Fibroblast of villous mesenchyme (primary cell): ENCODE measurements at places on chromosomes 3 and 15.

- no peak for DNase-seq
Measured at GRCh38 chr15:69496001-69496400, 43.4 kb downstream of the RPLP1 start.

- peak; percentile 24 for DNase-seq
Measured at GRCh38 chr3:114449271-114450007, 155.6 kb downstream of the TIGIT start.

DNA sequence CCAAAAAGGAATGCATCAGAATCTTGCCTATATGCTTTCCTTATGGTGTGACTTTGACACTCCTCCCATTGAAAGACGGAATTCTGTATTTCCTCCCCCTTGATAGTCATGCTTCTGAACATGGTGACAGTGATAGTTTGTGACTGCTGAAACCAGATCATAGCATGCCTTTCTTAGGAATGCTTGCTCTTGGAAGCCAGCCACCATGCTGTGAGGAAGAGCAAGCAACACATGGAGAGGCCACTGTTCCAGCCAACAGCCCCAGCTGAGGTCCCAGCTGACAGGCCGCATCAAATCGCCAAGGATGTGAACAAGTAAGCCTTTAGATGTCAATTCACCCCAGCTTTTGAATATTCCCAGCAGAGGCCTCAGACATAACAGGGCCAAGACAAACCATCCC, 100.1 kb downstream of the IGF2BP2 start:
- no peak for DNase-seq

GRCh38 chr3:66269411-66269810, 48.6 kb downstream of the SLC25A26 start:
- peak; percentile 46 for DNase-seq
